Right hindlimb (tissue), 1 donor: ENCODE measurements at places on chromosomes 13 and 19.
A peak's percentile ranks its signal among the peaks of the same experiment; 100 is the strongest.

- DNase-seq = no peak
Measured at GRCh38 chr13:66506979-66507378, 723.2 kb downstream of the PCDH9 start.

- peak; percentile 65 for DNase-seq
Measured at GRCh38 chr13:33322543-33322809, 36.9 kb upstream of the STARD13 start.

GRCh38 chr19:40962460-40962961, 28.6 kb upstream of the CYP2B6 start:
- DNase-seq = no peak

- no peak for DNase-seq
Measured at GRCh38 chr19:34220472-34221063, 33.8 kb upstream of the GARRE1 start.
